ENCODE measurements at places on chromosomes 11 and 22.

GRCh38 chr22:36423461-36424404 is 36.0 kb upstream of the MYH9 start:
- DNase-seq, result no peak

GRCh38 chr11:76700177-76701100 is 29.9 kb upstream of the LRRC32 start:
- DNase-seq, result no peak

- DNase-seq, result no peak
These were observed 11.5 kb upstream of the IGSF9B start for GRCh38 chr11:133968300-133968699.

DNA sequence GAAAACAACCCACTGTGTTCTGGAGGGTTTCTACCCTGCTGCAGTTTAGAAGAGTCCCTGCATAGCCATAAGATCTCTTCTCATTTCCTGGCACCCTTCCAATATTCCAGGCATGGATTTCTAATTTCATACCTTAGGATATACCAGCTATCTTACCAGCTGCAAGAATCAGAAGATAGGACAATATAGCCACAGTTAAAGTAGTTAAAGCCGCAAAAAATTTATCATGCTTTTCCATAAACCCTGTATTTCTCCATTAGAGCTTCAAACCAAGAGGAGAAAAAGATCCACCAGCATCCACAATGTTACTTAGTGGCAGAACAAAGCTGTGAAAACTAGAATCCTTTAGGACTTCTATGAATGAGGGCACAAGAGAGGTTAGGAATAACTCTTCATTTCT is 8.6 kb upstream of the OR56B1 start:
- DNase-seq, result no peak

GRCh38 chr22:41898645-41899044 is 16.2 kb downstream of the SHISA8 start:
- DNase-seq, result no peak

DNA sequence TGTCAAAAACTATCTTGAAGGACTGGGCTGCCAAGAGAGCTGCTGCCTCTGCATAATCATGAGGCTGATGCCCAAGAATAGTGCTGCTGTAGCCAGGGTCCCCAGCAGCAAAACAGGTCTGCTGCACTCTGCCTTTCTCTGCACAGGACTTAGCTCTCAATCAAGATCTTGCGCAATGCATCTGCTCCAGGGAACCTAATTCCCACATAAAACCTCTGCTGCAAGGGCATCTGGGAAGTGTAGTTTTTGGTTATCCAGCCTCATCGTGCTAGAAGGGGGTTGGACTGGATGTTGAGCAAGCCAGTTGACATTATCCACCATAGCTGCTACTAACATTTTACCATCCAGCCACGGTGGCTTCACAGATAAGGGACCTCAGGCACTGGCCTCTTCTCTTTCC is 192.7 kb downstream of the C11orf91 start:
- no peak for DNase-seq

- no peak for DNase-seq
These were observed at the start of gene OR52K1 for GRCh38 chr11:4482445-4482844. Gene OR52K1, plus strand, starts transcription at chr11:4482646. Its CDS starts 6,255 bp downstream, at chr11:4488901.

DNA sequence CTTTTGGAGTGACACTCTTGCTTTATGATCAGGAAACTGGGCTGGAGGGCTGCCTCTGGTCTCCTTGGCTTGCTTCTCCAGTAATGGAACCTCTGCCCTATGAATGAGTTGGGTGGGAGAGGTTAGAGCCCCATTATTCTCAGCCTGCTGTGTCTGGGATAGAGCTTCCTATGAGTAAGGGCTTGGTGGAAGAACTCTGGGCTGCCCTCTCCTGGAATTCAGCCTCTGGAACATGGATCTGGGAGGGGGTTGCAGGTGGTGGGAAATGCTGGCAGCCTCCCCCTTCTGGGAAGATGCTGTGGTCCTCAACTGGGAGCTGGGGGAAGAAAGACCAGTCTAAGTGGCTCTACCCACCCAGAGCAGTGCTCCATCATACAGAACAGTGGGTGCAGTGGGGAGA is 81.8 kb upstream of the SYN3 start:
- DNase-seq, result no peak

DNA sequence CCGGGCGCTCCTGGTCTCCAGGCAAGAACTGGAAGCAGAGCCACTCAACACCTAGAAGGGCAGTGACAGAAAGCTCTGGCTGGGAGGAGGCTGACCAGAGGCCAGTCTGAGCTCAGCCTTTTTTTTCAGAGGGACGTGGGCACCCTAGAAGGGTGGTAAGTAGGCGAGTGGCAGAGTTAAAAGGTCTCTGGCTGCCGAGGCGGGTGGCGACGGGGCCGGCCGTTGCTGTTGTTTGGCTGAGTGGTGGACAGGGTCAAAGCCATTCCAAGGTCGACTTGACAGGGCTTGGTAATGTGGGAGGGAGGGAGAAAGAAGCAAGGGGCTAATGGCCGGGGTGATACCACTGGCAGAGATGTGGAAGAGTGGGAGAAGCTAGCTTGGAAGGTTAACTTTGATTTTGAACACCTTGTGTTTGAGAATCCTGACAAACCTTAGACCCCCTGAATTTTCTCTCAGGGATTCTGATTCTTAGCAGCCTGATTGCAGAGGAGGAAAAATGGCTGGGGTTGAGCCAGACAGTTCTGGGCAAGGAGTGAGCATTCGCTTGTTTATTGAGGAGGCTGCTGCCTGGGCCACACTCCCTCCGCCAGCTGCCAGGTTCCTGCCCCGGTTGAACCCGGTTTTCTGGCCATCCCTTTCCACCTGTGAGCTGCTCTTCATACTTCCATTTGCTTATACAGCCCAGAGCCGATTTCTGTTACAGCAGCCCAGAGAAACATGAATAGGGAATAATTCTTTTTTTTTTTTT is 868 bp upstream of the SYCE3 start:
- no peak for DNase-seq

DNA sequence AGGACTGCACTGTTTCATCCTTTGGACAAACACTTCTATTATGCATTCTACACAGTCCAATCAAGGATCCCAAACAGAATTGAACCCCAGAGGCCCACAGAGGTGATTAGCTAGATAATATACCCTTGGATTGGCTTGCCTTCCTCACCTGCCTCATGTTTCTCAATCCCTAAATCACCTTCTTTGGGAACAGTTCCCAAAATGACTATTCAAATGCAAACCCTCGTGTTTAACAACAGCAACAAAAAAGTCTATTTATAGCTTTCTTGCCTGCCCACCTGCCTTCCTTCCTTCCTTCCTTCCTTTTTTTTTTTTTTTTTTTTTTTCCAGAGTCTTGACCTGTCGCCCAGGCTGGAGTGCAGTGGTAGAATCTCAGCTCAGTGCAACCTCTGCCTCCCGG is 180.0 kb downstream of the CNTN5 start:
- DNase-seq, result no peak

GRCh38 chr22:24094966-24095365 is 83.9 kb downstream of the CABIN1 start:
- no peak for DNase-seq

DNA sequence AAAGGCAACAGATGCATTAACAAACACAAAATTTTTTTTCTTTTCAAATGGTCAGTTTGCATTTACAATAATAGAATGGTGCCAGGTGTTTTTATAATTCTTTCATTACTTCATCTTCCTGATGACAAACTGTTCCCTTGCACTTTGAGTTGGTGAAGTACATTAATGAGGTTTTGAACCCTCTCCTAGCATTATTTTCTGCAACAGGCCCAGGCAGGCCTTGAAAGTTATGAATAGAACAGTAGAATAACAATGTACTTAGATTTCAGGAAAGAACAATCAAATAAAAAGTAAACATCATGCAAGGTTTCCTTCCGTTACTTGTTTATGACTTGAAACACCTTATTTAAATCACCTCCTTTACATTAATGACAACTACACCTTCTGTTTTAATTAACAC is 9.6 kb downstream of the BTG4 start:
- DNase-seq, result no peak

DNA sequence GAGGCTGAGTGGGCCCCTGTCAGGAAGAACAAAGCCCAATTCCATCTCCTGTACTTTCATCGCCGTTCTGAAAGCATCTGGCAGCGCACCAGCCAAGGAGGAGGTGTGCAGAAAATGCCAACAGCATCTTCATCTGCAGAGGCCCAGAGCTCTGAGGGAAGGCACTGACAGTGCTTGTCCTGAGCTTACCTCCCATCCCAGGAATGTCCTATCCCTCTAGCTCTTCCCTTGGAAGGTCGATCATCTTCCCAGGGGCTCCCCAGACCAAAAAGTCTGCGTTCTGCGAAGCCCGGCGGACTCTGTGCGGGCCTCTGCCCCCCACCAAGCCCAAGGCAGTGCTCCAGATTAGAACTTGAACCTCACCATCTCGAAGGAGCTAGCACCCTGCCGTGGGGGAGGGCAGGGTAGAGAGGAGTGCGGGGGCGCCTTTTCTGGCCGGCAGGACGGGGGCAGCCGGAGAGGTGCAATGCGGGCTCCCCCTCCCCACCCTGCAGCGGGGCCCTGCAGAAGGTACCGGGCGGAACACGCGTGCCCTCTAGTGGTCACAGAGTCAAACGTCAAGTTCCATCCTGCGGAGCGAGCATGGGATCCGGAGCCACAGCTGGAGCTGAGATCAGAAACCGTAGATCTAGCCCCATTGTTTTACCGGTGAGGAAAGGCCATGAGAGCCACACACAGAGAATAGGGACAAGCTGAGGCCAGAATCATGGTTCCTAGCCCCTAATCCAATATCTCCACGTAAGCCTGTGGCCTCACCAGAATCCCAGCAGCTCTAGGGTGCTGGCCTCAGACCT is 5.0 kb downstream of the SCN2B start:
- DNase-seq, result peak; percentile 50

GRCh38 chr22:45830531-45831245 is 146.3 kb downstream of the WNT7B start:
- DNase-seq, result no peak

DNA sequence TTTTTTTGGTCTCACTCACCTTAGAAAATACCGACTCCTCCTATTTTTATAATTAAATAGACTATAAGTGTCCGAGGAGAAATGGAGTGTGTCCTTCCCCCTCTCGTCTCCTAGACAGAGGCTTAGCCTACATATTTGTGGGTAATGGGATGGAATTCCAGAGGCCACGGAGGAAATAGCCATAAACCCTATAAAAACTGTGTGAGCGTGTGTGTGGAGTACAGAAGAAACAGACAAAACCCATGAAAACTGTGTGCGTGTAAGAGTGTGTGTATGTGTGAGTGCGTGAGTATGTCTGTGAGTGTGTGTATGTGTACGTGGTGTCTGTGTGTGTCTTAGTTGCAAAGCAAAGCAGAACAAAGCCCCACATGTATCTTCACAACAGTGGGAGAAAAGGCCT is 883.5 kb downstream of the OPCML start:
- no peak for DNase-seq

DNA sequence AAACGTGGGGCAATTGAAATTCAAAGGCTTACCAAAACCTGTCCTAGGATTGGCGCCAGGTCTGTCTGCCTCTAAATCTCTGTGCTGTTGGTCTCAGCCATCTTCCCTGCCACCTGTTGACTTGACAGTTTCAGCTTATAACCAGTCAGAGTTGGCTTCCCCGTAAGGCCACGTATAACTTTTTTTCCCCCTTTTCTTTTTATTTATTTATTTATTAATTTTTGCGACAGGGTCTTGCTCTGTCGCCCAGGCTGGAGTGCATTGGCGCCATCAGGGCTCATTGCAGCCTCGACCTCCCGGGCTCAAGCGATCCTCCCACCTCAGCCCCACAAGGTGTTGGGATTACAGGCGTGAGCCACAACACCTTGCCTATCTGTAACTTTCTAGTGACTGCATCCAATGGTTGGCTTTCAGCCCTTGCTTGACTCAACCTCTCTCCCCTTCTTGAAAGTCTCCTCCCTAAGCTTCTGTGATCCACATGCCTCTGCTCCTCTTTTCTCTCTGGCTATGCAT is 1.4 kb upstream of the SYVN1 start:
- DNase-seq, result no peak

- no peak for DNase-seq
These were observed 35.3 kb upstream of the CLMP start for GRCh38 chr11:123230346-123230745.

DNA sequence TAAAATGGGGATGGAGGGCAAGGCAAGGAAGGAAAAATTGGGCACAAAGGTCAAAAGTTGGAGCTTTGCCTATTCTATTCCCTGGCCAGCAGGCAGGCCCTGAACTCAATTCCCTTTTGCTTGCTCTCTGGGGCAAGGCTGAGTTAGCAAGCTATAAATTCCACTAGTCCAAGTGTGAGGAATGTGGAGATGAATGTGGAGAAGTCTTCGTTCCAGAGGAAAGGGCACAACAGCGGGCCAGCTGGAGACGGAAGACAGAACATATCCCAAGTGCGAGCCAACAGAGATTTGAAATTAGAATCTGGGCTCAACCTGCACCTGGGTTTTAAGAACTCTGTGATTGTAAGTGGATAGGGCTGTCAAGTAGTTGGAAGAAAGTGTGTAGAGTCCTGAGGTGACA is 29.5 kb upstream of the FZD4 start:
- DNase-seq, result no peak

- no peak for DNase-seq
These were observed 86.4 kb downstream of the GRK3 start for GRCh38 chr22:25650833-25651232.

DNA sequence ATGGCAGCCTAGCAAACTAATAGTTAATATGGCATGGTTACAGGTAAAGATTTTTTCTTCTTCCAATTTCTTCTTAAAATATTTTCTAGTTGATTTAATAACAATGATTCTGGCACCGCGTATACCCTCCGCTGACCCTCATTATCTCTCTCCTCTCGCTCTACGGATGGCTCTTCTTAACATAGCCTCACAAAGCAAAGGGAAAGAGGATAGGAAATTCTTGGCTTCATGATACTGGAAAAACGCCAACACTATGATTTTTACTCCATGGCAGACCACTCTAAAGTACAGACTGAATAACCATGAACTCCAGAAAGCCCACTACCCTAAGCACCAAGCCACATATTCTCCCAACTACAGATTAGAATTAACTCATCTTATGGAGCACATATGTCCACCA is 6.1 kb downstream of the PI4KA start:
- no peak for DNase-seq

DNA sequence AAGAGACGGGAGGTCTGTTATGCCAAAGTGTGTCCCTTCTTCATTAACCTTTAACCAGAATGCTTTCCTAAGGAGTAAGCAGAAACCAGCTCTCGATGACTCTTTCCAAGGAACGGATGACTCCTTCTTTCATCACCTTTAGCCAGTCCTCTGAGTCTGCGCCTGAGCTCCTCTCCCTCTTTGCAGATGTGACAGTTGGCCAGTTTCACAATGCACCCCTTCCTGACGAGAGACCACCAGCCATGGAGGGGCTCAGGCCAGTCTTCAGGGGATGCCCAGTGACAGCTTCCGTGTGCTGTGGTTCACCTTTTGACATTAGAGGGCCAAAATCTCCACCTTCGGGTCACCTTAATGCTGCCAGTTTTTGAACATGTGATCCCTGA is 826.1 kb downstream of the TBC1D22A start:
- DNase-seq, result no peak

GRCh38 chr11:3671334-3672254 is at the start of gene CHRNA10:
Gene CHRNA10, minus strand, starts transcription at chr11:3671384. Its CDS starts 72 bp downstream, at chr11:3671312.
- no peak for DNase-seq

DNA sequence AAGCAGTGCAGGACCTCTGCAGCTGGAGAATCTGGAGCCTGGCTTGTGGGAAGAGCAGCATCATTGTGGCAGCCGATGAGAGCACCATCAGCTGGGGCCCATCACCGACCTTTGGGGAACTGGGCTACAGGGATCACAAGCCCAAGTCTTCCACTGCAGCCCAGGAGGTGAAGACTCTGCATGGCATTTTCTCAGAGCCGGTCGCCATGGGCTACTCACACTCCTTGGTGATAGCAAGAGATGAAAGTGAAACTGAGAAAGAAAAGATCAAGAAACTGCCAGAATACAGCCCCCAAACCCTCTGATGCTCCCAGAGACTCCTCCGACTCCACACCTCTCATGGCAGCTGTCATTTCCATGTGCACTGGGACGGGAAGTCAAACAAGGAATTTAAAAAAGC is 35.6 kb downstream of the ASRGL1 start:
- no peak for DNase-seq

- no peak for DNase-seq
These were observed 4.4 kb downstream of the CST6 start for GRCh38 chr11:66015936-66016792.

Data from stimulated activated CD8-positive, alpha-beta memory T cell treated with anti-CD3 and anti-CD28 coated beads, Interleukin-2, amount 100 ng/mL, for 1 hour (primary cell).